ENCODE measurements at places on chromosomes 3 and 15. TPM values are rescaled to one million over a fixed set of nuclear protein-coding genes. Genes with fewer than 3 reads are reported as not detected.
A peak's percentile ranks its signal among the peaks of the same experiment; 100 is the strongest.

DNA sequence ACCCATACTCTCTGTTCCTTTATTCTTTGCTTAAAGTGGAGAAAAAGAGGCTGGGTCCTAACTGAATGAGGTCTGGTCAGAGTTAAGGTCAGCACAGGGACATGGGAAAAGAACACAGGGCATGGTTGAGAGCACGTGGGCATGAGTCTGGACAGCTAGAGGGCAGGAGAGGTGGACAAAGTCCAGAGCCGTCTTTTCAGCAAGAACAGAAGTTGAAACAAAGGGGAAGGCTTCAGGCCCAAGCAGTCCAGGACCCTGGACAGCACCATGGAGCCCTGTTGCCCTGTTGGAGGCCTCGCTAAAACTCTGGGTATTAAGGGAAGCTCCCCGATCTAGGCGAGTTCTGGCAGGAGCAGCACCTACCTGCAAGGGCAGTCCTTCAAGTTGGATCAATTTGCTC lies 50.7 kb downstream of the XYLB start:
- DNase-seq: peak; percentile 33

DNA sequence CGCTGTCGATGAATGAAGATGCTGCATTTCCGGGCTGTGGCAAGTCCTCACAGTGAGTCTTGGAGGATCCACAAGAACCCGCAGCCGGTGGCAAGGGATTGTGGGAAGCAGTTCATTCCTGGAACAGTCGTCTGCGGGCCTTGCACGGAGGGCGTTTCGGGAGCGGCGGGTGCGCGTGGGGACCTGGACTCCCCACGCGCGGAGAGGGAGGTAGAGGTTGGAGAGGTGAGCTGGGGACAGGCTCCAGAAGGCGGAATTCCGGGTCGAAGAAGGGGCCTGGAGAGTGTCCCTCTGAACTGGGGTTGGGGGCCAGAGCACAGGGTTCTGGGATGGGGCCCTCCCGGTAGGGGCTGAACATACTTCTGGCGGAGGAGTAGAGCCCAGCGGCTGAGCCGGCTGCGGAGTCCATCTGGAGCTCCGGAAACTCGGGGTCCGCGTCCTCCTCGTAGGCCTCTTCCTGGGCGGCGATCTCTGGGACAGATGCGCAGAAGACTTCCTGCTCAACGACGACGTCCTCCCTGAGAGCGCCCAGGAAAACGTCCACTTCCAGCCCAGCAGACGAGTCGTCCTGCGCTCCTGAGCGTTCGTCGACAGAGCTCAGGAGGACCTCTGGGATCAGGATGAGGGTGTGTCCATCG lies 593 bp downstream of the PRR23A start:
- DNase-seq: no peak

DNA sequence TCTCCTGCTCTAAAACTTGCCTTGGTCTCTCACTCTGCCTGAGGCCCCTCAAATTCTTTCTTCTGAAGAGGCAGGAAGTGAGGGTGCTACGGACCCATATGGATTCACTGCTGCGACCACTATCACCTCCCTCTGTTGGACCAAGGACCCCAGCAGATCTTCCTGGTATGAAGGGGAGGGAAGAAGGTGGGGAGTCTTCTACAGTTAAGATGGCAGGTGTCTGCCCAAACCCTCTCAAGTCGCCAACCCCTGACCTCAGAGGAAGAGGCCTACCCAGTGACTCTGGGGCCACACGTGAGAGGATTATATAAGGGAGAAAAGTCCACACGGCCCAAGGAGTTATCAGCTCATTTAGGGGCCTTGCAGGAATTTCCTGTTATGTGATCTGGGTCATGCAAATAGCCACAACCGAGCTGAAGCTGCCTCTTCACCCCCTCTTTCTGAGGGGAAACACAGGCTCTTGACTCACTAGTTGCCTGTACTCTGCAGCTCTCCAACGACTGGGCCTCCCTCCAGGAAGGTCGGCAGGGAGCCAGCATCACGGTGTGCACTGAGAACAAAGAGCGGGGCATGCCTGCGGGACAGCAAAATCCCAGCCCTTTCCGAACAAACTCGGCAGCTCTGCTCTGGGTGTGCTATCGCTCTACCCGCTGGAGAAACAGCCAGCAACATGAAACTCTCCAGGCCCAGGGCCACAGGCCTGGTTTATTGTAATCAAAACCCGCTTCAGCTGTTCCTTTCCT lies 116.0 kb downstream of the XXYLT1 start:
- DNase-seq: no peak

DNA sequence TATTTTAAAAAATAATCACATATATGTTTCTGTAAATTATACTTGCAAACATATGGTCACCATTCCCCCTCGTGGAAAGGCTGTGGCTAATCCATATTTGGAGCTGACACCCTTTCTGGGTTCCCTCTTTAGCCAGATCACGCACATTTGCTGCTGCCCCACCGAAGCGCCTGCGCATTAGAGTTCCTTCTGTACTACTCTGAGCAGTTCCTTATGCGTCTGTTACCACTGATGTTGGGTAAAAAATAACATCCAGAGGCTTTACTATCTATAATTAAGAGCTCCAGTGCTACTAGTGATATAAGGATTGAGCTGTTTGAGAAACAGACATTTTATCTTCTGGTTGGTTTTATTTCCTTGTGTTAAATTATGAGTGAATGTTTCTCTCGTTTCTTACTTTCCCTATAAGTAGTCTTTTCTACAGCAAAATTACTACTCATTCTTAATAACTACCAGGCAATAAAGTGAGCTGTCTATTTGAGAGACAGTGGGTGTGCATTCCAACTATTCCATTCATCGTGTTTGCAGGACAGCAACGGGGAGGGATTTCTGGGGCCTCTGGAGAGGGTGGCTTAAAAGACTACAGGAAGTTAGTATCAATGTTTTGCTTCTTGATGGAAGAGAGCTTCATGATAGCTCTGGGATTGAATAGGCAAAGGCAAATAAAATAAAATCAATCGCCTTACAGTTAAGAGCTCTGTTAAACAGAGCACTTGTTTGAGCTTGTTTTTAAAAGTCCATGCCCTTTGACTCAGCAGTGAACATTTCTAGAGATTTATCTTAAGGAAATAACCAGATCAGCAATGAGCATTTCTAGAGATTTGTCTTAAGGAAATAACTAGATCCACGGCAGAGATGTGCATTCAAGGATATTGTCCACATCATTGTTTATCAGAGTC lies 245.2 kb downstream of the CD47 start:
- no peak for DNase-seq

GRCh38 chr3:181824961-181825360 lies 113.2 kb downstream of the SOX2 start:
- DNase-seq: no peak

DNA sequence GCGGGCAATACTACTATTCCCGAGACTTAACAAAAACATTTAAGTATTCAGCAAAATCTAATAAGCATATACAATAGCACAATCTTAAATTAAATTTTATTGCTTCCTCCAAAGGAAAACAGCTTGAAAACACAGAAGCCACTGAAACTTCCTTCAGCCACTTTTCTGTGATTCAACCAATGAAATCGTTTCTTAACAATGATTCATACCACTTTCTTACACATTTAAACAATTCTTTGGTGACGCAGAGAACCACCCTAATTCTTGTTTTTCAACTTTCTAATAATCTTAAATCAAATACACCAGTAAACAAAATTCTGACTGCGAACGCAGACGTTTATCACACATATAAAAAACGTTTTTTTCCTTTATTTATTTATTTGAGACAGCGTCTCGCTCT lies 4.1 kb downstream of the TJP1 start:
- no peak for DNase-seq

DNA sequence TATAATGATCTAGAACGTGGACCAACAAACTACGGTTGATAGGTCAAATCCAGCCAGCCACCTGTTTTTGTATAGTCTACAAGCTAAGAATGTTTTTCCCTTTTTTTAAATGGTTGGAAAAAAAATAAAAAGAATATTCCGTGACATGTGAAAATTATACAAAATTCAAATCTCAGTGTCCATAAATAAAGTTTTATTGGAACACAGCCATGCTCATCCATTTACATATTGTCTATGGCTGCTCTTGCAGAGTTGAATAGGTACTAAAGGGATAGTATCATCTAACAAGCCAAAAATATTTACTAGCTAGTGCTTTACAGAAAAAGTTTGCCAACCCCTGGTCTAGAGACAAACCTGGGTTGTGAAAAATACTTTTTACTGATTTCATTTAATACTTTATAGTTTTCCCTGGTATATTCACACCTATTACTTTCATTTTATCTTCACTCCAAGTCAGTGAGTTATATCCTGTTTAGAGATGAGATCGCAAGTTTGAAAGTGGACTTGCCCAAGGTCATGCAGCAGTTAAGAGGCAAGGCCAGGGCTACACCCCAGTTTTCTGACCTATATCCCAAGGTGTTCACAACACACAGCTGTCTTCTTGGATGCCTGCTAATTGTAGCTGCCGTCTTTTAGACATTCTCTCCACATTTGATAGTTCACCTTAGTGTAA lies 58.4 kb downstream of the IGF2BP2 start:
- no peak for DNase-seq

DNA sequence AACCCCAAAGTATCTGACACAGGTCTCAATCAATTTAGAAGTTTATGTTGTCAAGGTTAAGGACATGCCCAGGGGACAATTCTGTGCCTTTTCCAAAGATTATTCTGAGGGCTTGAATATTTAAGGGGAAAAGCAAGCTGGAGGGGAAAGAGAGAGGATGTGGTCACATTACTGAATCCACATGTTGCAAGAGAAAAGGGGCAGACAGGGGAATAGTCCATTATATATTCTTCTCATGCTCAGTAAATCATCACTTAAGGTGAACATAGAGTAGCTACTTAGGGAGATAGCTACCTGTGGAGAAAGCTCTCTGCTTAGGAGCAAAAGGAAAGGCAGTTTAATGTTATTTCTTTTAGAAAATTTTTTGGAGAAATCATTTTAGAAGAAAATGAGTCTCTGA lies 751.6 kb downstream of the SI start:
- DNase-seq: no peak

- DNase-seq: no peak
Measured at GRCh38 chr15:26630857-26631256, 142.0 kb downstream of the GABRB3 start.

DNA sequence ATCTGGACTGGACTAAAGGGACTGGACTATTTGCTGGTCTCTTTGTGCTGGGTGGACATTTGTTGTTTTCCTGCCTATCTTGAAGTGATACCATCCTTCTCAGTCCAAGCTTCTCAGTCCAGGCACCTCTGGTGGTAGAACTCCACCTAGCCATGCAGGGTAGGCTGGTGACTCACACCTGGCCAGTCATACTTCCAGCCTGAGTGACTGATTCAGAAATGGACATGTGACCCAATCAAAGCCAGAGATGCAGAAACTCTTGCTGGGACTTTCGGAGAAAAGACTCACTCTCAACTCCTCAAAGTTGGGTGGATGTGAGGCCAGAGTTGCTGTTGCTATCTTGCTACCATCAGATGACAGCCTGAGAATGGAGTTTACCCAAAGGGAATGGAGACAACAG lies 5.6 kb upstream of the ASB14 start:
- no peak for DNase-seq

DNA sequence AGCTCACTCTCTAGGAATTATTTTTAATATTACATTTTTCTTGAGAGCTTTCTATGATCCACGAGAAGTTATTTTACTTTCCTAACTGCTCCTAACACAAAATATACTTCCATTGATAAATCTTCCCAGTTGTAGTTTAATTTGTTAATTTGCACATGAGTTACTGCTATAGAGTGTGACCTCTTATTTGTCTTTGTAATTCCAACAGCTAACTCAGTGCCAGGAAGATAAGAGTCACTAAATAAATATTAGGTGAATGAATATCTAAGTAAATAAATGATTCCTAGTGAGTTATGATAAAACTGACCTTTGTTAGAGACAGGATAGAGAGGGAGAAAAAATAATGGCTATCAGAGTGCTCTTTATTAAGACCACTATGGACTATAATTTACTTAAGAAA lies 319.9 kb downstream of the NAALADL2 start:
- no peak for DNase-seq

DNA sequence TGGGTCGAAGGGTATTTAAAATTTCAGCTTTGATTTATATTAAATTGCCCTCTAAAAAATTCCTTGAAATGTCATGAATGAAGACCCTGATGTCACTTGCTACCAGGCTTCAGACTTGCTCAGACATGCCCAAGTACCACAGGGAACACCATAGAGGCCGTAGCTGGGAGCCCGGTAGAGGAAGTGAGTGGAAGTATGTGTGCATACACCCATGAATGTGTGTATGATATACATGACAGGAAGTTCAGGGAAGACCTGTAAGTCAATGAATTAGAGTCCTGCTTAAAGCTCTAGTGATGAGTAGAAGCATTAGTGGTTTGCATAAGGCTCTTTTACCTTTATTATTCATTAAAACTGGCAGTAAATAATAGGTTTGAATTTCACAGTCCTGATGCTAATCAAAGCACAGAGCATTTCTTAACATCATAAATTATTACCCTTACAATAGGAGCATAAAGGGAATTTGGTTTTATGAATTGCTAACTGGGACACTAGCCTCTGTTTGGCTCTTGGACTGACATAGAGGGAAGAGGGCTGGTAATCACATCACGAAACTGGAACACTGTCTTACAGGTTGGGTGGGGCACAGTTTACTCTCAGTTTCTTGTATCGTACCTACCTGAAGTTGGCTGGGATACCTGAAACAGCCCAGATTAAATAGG lies 144.4 kb downstream of the CHST2 start:
- no peak for DNase-seq

DNA sequence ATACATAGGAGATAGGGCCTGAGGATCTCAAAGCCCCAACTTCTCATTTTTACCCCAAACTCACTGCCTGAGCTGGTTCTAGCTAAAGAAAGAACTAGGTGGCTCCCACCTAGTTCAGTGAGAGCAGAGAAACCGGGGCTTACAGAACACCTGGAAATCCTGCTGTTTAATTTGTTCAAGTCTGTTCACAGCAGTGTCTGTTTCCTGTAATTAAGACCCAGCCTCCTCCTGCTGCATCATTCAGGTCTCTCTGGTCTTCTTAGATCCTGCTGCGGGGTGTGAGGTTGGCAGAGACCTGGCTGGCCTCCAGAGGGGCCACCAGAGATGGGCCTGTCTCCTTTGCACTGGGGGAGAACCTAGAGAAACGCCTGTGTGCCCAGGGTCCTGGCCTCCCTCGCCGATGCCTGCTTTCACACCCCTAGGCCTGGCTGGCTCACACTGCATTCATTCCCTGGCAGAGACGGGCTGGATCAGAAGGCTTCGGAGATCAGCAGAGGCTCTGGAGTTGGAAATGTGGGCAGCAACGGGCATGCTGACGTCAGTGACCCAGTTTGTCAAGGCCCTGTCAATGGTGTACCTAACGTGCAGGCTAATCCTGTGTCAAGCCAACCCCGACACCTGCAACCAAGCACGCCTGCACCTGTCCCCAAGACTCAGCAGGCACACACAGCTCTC lies 4.9 kb upstream of the CHRNA3 start:
- no peak for DNase-seq

- DNase-seq: peak; percentile 55
Measured at GRCh38 chr3:105836533-105836932, 32.3 kb downstream of the CBLB start.

- no peak for DNase-seq
Measured at GRCh38 chr15:68749793-68750192, 70.9 kb downstream of the ANP32A start.

DNA sequence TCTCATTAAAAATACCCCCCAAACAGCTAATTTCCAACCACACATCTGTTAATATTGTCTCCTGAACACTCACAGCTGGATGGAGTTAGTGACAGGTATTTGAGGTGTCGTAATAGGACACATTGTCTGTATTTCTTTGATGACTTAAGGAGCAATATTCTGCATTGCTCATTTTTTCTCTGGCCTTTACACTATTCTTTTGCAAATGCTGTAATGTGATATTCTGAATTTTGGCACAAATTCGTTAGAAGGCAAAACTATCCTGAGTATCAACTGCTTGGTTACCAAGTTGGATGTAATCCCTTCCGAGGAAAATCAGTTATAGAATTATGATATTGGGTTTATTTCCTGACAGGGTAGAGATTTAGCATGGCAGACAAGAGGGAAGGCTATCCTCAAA lies 1030.2 kb downstream of the MCTP2 start:
- DNase-seq: no peak

The IQCH gene
- 1.4 TPM for total RNA-seq
